ENCODE measurements at places on chromosomes 6 and 20. TPM values are rescaled to one million over a fixed set of nuclear protein-coding genes. Genes with fewer than 3 reads are reported as not detected.

Gene OPRL1
- total RNA-seq, result 2.7 TPM

Gene TRIM10
- total RNA-seq, result not detected

Gene ANKEF1
- total RNA-seq, result 2.8 TPM

DNA sequence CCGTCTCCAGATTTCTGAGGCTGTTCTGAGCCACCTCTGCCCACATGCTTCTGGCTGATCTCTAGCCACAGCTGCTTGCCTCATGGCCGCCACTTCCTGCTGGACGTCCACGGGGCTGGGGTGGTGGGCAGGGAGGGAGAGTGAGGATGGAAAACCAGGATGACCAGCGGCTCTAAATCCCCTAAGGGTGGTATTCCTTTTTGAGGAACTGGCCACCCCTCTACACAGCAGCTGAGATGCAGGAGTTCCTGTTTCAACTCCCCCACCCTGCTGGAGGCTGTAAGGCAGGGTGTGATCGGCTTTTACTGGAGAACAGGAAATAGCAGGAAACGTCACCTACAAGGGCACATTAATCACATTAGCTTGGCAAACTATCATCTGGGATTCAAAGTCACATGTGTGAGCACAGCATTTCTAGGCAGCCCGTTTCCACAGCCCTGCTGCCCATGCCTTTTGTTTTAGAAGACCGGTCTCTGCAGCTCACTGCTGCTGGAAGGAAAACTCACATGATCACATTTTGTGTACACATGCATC lies 181.6 kb upstream of the ECI2 start:
- H3K4me3 ChIP-seq, result no peak overlapping the region
- H3K27me3 ChIP-seq, result no peaks in the 10 kb centered on the region
- H3K27ac ChIP-seq, result peak overlapping the region; percentile 73
- H3K4me1 ChIP-seq, result peaks cover 25% of the 10 kb centered on the region
- H3K36me3 ChIP-seq, result no peaks in the 10 kb centered on the region
- peak; percentile 62 for DNase-seq

- H3K36me3 ChIP-seq, result no peaks in the 10 kb centered on the region
- DNase-seq, result no peak
- no peak overlapping the region for H3K27ac ChIP-seq
- peaks cover 14% of the 10 kb centered on the region for H3K4me1 ChIP-seq
- no peaks in the 10 kb centered on the region for H3K27me3 ChIP-seq
Measured at GRCh38 chr6:89414215-89414614, 2.1 kb upstream of the RRAGD start.

DNA sequence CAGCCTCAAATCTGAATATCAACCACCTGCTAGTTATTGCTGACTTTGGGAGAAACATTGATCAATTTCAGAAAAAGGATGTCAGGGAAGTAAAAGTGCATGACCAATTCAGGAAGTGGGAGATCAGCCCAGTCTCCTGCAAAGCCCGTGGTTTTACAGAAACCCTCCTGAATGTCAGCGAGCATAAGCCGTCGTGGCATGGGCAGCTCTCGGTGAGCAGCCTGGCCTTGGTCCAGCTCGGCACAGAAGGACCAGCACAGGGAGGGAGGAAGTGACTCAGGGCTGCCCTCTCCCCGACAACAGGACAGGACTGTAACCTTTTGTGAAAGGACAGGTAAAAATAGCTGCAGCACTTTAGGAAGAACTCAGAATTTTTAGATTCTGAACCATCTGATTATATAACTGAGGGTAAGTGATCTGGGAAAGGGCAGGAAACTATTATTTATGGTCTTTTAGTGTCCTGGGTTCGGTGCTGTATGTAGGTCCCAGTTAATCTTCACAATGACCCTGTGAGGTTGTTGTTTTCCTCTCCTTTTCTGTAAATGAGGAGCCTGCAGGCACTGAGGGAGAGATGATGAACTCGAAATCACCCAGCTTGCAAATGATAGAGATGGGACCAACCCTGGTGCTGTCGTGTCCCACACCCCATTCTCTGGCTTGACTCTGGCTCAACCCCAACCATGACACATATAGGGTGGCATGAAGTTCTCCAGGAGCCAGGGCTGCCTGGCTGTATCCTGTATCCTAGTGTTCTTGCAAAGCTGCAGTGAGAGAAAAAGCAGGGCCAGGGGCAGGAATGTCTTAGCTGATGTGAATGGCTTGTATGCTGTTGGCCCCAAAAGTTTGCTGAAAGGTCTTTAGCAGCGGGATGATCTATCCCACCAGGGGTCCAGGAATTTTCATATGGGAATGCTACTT lies 37.6 kb downstream of the NRN1 start:
- H3K27ac ChIP-seq, result no peak overlapping the region
- no peaks in the 10 kb centered on the region for H3K36me3 ChIP-seq
- H3K4me1 ChIP-seq, result peaks cover 4% of the 10 kb centered on the region
- no peaks in the 10 kb centered on the region for H3K27me3 ChIP-seq

GRCh38 chr6:70657706-70658105 lies 10.0 kb upstream of the SMAP1 start:
- H3K36me3 ChIP-seq, result no peaks in the 10 kb centered on the region
- DNase-seq, result no peak
- H3K4me3 ChIP-seq, result no peak overlapping the region
- no peaks in the 10 kb centered on the region for H3K4me1 ChIP-seq
- no peaks in the 10 kb centered on the region for H3K27me3 ChIP-seq

DNA sequence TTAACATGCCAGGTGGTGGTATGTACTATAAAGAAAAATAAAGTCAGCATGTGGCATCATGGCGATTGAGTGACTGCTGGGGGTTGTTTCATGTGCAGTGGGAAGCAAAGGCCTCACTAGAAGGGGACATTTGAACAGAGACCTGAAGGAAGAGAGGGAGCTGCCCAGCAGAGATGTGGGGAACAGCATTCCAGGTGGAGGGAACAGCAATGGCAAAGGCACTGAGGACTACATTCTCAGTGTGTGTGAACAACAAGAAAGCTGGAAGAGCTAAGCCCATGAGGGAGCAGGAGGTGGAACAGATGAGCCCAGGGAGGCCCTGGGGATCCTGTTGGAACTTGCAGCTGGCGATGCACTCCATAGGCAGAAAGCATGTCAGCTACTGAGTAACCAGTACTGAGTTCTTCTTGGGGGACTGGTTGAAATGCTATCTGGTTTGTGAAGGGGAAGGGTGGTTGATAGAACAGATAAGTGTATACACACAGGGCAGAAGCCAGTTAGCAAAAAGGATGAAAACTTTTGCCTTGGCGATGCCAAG lies 29.2 kb downstream of the NOX3 start:
- no peaks in the 10 kb centered on the region for H3K36me3 ChIP-seq
- H3K27me3 ChIP-seq, result no peaks in the 10 kb centered on the region
- H3K4me1 ChIP-seq, result no peaks in the 10 kb centered on the region
- H3K27ac ChIP-seq, result no peak overlapping the region
- DNase-seq, result no peak

DNA sequence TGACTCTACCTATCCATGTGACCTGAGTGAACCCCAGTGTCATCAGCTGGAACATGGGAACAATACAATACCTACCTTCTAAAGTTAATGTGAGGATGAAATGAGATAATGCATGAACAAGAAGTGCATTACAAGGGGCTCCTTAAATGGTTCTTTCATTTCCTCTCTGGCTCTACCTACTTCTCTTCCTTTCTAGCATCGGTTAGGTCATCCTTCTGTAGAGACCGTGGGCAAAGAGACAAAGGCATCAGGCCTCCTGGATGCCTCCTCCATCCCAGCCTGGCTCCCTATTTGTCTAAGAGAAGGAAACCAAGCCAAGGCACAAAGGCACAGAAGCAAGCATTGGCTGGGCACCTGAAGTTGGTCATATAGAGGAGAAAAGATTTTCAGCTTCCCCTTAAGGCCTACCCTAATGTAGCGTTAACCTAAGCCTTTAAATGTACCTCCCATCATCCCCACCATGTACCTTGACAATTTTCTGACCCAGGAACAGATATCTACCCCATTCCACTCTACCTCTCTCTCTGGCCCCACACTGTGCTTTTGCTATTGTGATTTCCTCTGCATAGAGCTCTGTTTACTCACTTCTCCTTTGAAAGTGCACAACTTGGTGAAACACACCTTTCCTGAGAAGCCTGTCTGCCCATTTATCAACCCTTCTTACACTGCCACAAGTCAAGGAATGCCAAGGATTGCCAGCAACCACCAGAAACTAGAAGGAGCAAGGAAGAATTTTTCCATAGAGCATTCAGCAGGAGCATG lies 86.6 kb downstream of the GCLC start:
- no peak overlapping the region for H3K4me3 ChIP-seq
- no peaks in the 10 kb centered on the region for H3K27me3 ChIP-seq
- H3K27ac ChIP-seq, result no peak overlapping the region
- no peaks in the 10 kb centered on the region for H3K36me3 ChIP-seq
